ENCODE measurements at places on chromosomes 12 and 14. TPM values are rescaled to one million over a fixed set of nuclear protein-coding genes. Genes with fewer than 3 reads are reported as not detected.

CAPZA3 gene
- total RNA-seq, result 0.14 TPM

SETD1B gene
- total RNA-seq, result 1.7 TPM

PCK2 gene
- total RNA-seq, result 38.3 TPM

TOMM20L gene
- not detected for total RNA-seq

All from smooth muscle cell of bladder (primary cell).